Activated gamma-delta T cell treated with Interleukin-2 at 50 U/mL for 16 hours (primary cell): ENCODE measurements at places on chromosomes 3 and 15.

DNA sequence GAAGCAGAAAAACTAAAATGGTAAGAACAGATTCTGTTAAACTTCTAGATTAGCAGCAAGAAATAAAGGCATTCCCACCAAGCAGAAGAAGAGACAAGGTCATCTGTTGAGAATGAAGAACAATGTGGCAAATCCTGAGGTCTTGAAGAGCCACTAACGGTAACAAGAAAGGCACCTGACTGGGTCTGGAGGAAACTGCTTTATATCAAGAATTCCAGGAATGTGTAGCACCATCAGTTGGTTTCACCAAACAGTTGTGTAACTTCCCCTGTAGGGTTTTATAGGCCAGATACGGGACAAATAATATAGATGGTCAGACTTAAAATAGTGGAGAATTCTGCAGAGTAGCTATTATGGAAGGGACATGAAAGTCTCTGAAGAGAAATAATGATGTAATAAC, 57.3 kb downstream of the ACAP2 start:
- no peak for DNase-seq

GRCh38 chr3:53803816-53804695, 42.2 kb downstream of the CHDH start:
- no peak for DNase-seq

DNA sequence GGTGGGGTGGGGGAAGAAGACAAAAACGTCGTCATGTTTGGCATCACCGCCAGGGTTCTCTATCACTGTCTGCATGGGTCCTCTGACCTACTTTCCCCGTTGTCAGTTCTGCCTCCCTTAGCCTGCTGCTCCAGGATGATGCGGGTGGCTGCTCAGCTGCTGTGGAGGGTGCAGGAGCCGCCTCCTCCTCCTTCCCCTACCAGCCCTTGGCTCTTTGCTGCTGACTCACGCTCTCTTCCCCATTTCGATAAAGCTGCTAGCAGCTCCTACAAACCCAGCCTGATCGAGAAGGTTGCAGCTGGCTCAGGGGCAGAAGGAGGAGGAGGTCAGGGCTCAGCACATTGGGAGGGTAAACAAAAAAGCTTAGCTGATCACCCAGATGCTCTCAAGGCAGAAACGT, 49.5 kb upstream of the SEC13 start:
- no peak for DNase-seq

DNA sequence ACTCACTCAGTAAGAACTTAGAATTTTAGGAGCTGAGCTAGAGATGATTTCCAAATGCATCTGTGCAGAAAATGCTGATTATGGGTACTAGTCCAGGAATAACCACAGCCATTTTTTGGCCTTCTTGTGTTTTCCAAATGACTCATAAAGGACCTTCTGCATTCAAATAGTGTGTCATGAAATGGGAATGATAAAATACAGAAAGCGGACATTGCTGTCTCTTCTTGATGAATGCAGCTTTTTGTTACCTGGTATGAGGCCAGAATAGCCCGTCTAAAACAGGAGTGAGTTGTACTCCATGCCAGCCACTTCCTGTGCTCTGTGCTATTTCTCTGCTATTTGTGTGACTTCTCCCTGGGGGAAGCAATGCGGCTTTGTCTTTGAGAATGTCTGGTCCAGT, 20.5 kb upstream of the FRMD5 start:
- DNase-seq = no peak

DNA sequence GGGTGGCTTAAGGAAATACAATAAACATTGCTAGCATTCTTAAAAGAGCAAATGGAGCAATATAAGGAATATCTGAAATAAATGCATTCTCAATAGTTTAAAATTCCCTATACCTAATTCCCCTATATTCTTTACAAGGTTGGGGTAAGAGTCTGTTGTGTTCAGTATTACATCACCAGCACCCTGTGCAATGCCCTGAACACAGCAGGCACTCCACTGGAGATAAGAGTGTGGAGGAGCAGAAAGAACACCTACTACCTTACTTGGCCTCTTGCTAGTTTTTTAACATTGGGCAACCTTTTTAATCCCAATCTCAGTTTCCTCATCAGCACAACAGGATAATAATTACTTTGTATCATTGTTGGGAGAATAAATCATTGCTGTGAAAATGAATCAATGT, 140.2 kb upstream of the PLXND1 start:
- no peak for DNase-seq

GRCh38 chr3:161409858-161410257, 38.5 kb upstream of the SPTSSB start:
- DNase-seq = no peak

- no peak for DNase-seq
Observed at GRCh38 chr15:66704803-66705153, 2.7 kb downstream of the SMAD6 start.

GRCh38 chr15:59828263-59828662, 139.1 kb upstream of the BNIP2 start:
- no peak for DNase-seq

GRCh38 chr15:80556694-80557367, 138.3 kb upstream of the ABHD17C start:
- no peak for DNase-seq
